Activated CD4-positive, alpha-beta T cell treated with anti-CD3 and anti-CD28 coated beads, Interleukin-2, amount 50 U/mL, for 24 hours (primary cell): ENCODE measurements at places on chromosomes 16 and 17.

- no peak for DNase-seq
These were observed 18.8 kb downstream of the SIAH1 start for GRCh38 chr16:48366165-48367093.

DNA sequence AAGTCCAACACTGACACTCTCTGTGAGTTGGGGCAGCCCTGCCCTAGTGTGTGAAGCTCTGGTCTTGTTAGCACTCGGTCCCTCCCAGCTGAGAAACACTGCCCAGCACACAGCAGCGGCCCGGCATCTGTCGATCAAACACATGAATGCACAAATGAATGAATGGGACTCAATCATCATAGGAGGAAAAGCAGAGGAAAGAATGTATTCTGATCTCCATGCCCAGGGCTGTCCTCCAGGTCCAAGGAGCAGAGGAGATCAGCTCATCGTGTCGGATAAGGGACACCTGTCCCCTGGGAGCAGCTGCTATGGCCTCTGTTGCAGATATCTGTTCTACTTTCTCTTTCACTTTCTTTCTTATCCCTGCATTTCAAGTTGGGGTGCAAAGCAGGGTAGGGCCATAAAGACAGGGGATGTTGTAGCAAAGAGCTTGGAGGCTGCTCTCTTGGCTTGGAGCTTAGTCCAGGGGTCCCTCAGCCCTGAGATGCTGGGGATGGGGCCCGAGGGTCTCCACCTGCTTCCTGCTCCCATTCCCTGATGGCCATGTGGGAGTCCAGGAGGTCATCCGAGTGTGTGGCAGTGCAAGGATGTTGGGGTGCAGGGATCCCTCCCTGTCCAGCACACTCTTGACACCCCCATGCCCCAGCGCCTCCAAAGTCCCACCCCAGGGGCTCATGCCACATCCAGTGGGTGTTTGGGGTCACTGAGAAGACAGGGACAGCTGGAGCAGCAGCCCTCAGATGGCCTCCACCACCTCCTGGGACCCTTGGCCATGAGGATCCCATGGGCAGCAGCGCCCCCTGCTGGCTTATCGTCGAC is 88.2 kb downstream of the IRF8 start:
- DNase-seq = peak; percentile 39

DNA sequence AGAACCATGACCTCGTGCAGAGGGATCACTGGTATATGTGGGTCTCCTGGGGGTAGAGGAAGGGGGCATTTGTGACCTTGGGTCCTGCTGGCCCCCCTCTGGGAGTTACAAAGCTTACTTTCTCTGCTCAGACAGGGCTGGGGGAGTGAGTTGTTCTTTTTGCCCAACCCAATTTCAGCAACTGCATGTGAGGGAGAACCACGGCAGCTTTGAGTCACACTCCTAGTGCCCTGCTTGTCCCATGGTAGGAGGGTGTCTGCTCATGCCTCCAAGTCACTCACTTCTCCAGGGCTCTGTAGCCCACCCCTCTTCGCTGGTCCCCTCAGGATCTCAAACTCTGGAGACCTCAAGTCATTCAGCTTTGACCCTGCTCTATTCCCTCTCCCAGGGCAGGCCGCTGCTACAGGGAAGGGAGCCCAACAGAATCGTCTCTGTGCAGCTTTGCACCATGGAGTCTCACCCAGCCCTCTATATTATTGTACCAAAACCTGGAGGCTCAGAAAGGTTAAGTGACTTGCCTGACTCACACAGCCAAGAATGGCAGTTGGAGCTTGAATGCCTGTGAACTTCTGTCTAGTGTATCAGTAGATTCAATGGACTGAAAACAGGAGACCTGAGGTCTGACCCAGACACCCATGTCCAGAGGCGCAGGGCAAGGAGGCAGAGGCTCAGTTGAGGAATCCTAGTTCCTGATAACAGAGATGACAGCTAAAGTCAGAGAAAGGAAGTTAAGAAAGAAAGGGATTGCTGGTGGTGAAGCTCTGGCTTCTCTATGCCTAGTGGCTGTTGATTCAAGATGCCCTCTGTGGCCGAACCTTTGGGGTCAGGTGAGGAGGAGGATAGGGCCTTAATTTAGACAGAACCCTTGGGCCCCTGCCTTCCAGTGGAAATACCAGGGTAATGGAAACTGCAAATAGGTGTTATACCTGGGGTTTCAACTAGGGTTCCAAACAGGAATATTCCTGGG is 14.6 kb upstream of the ETV4 start:
- no peak for DNase-seq

DNA sequence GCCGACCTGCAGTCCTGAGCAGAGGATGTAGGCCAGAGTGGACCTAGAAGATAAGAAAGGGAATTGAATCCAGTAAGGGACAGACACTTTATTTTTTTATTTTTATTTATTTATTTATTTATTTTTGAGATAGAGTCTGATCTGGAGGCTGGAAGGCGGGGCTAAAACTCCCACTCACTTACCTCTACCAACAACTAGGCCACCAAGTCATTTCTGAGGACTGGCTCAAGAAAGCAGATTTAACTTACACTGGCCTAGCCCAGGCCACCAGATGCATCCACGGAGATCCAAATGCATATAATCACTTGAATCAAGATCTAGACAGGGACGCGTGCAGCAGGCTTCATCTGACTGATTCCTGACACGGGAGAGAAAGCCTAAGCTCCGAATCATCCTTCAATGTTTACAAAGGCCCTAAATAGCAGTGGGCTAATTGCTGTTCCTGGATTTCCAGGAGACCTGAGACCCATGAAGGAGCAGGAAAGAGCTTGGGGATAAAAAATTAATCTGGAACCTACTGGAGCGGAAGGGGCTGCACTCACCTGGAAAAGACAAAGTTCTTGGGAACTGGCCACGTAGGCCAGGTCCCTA is 1.1 kb upstream of the ALOX12 start:
- no peak for DNase-seq

GRCh38 chr17:2940352-2940751 is 123.1 kb downstream of the OR1D5 start:
- DNase-seq = no peak

DNA sequence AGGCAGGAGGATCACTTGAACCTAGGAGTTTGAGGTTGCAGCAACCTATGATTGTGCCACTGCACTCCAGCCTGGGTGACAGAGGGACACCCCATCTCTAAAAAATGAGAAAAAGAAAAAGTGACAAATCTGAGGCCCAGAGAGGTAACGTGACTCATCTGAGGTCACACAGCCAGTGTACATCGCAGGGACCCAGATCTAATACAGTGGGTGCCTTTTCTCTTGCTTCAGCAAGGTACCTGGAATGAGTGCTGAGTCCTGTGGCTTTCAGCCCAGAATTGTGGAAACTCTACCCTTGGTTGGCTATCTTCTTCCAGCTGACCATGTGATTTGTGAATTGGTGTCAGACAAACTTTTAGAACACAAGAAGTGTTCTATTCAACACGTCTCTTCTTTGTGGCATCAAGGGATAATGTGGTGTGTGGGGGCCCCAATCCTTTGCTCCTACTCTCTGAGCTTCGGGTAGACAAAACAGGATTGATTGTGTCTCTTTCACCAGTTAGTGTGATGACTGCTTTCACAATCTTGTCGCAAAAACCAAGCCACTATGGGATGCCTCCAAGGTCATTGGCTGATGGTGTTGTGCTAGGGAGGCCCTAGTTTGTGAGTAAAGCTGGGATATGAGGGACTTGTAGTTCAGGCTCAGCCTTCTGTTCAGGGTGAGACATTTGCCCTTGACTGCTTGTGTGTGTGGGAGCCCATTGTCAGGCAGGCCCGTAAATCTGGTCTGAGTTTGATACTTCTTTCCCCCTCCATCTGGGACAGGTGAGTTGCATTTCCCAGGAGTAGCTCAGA is 71.0 kb downstream of the MSI2 start:
- no peak for DNase-seq

GRCh38 chr17:44967026-44967906 is 837 bp downstream of the C1QL1 start:
- DNase-seq = no peak

- DNase-seq = no peak
These were observed 28.2 kb downstream of the ADAMTS18 start for GRCh38 chr16:77406680-77407079.

- no peak for DNase-seq
These were observed 110.2 kb downstream of the SOCS1 start for GRCh38 chr16:11145819-11146211.

GRCh38 chr16:57041182-57042156 is 50.9 kb upstream of the CPNE2 start:
- peak; percentile 56 for DNase-seq

GRCh38 chr17:59814685-59815084 is 78.1 kb downstream of the TUBD1 start:
- DNase-seq = no peak

GRCh38 chr16:48911700-48912099 is 301.7 kb upstream of the N4BP1 start:
- no peak for DNase-seq

- DNase-seq = no peak
These were observed 3.1 kb downstream of the SPNS3 start for GRCh38 chr17:4436846-4437245.

- no peak for DNase-seq
These were observed 5.9 kb upstream of the FAAP100 start for GRCh38 chr17:81558115-81558468.

DNA sequence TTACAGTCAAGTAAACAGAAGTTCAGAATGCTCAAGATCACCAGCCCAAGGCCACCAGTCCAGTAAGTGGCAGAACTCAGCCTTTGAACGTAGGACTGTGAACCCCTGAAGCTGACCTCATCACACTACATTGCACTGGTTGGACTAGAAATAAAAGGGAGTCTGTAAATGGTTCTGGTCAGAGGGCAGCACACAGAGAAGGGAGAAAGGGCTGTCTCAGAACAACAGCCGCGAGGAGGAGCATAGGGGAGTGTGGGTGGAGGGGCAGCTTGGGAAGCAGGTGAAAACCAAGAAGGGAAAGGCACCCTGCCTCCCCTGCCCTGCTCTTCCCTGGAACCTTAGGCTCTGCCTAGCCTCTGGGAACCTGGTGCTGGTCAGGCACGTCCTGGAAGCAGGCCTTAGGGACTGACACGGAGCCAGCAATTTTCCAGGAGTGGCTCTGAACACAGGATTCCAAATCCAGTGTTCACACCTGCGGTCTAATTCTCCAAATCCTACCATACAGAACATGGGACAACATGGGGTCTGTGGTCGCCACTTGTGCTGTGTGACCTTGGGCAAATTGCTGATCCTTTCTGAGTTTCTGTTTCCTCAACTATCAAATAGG is 7.0 kb downstream of the PDILT start:
- no peak for DNase-seq

GRCh38 chr16:72371307-72372086 is 199.5 kb upstream of the PMFBP1 start:
- no peak for DNase-seq

GRCh38 chr16:12375046-12375740 is 398.7 kb downstream of the SNX29 start:
- DNase-seq = no peak

GRCh38 chr17:72972263-72972951 is 120.1 kb downstream of the SLC39A11 start:
- DNase-seq = no peak

GRCh38 chr17:41489531-41489930 is at the start of gene KRT36:
TSS of gene KRT36 (minus strand) at chr17:41489910. CDS start at chr17:41489864, 46 bp downstream.
- DNase-seq = no peak

- no peak for DNase-seq
These were observed 24.1 kb downstream of the PIK3R6 start for GRCh38 chr17:8843344-8843743.

DNA sequence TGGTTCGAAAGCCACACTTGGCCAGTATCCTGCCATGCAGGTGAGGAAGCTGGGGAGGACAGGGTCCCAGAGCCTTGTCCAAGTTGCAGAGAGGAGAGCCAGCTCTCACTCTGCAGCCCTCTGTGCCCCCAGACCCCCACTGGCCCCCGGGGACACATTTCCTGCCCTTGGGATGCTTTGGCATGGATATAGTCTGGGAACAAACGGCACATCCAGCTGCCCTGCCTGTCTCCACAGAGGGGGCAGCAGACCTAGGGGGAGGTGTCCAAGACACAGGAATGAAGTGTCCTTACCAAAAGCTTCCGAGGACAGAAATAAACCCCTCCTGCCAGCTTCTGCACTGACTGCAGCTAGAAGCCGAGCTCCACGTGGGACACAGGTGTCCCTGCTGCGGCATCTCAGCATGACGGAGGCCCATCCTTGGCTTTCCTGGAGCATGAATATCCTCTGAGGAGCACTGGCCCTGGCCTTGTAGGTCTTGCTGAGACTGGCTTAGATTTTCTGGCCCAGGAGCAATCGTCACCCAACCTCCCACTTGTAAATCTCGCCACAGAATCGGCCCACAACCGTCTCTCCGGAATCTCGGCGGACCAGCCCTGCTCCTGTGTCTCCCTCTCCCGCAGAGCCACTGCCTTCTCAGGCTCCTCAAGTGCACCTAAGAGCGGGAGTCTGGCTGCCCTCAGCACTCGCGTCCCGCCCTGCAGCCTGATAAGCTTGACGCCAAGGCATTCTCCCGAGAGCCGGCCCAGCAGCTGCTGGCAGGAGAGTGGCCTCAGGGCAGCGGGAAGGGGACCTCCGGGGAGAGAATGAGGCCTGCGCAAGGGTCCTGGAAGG is 1.1 kb upstream of the CAPN15 start:
- DNase-seq = no peak
